ENCODE measurements at places on chromosomes 1 and 21.

GRCh38 chr1:158311066-158311465 lies 20.3 kb downstream of the CD1B start:
- no peak for DNase-seq

- DNase-seq, result no peak
These were observed 68.2 kb upstream of the BCL9 start for GRCh38 chr1:147472966-147473732.

DNA sequence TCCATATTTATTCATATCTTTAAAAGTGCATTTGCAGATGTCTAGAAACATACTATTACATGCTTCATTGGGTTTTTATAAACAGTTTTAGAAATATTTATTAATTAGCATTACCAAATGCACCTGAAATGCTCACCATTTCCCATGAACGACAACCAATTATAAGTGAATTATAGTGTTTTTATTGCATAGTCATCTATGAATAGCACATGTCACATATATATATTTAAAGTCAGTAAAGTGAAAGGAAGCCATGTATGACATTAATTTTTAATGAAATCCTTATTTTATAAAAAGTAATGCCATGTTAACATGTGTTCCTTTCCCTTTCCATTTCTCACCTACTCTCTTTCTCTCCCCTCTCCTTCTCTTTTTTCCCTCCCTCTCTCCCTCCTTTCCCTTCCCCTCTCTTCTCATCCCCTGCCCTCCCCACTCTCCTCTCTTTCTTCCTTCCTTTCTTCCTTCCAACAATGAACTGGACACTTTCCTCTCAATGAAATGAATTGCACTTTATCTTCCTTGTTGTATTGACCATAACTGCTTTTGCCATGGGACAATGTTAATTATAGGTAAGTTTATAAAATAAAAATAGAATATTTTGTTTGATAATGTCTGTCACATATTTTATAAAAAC lies 179.3 kb downstream of the NCAM2 start:
- DNase-seq, result no peak

- DNase-seq, result no peak
These were observed 1.4 kb upstream of the EVI5 start for GRCh38 chr1:92786111-92786901.

DNA sequence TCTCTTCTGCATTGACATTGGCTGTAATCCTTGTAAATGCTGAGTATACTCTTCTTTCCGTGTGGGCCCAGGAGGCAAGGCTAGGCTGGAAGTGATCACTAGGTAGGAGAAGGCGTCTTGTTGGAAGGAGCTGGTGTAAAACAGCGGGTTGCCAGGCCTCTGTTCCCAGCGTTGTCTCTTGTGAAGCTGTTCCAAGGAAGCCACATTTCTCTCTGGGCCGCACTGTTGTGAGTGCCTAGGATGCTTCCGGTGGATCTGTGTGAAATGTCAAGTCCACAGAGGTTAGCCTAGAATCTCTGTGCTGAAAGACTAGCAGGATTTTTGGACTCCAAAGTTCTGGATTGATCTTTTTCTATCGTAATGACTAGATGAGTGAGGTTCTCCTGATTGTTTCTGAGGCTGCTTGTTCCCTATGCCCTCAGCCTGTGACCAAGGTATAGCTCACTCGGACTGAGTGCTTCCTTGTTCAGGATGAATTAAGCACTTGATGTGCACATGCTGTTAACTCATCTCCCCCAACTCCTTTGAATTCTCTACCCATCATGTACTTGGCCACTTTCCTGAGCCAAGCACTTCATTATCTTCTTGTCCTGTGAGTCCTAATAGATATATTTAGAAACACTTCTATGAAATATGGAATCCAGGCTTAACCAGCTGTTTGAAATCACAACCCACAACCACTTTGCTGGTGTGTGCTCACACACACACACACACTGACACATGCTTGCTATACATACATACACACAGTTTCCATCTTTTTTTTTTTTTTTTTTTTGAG lies 63.3 kb downstream of the PBX1 start:
- DNase-seq, result no peak

GRCh38 chr1:17579951-17580939 lies 40.7 kb downstream of the ARHGEF10L start:
- DNase-seq, result no peak

DNA sequence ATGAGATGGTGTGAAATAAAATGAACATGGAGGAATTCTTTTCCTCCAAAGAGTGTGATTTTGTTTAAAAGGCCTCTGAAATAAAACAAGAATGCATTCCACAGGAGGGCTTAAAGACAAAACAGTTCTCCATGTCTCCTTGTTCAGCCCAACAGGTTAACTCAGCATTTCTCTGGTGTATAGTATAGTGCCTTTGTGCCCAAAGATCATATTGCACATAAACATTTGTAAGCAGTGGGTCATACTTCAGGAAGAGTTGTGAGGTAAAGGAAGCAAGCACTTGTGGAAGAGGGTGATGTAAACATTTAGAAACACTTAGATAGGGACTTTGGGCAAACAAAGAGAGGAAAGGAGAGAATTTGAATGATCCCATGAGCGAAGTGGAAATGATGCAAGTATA lies 433.9 kb downstream of the SIPA1L2 start:
- DNase-seq, result no peak

DNA sequence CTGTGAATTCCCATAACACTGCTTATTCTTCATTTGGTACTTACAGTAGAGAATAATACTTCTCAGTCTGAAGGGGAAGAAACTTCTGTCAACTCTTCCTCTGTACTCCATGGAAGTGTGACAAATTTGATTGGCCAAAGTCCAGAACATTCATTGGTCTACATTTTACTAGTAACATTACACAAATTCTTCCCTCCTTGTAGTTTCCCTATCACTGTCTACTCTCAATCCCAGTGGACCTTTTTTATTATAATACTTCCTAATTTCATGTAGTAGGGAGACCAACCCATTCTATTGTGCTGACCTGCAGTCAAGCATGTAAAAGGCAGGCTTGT lies 74.7 kb downstream of the ALG6 start:
- no peak for DNase-seq

- DNase-seq, result no peak
These were observed 10.9 kb downstream of the PCSK9 start for GRCh38 chr1:55050283-55050682.

DNA sequence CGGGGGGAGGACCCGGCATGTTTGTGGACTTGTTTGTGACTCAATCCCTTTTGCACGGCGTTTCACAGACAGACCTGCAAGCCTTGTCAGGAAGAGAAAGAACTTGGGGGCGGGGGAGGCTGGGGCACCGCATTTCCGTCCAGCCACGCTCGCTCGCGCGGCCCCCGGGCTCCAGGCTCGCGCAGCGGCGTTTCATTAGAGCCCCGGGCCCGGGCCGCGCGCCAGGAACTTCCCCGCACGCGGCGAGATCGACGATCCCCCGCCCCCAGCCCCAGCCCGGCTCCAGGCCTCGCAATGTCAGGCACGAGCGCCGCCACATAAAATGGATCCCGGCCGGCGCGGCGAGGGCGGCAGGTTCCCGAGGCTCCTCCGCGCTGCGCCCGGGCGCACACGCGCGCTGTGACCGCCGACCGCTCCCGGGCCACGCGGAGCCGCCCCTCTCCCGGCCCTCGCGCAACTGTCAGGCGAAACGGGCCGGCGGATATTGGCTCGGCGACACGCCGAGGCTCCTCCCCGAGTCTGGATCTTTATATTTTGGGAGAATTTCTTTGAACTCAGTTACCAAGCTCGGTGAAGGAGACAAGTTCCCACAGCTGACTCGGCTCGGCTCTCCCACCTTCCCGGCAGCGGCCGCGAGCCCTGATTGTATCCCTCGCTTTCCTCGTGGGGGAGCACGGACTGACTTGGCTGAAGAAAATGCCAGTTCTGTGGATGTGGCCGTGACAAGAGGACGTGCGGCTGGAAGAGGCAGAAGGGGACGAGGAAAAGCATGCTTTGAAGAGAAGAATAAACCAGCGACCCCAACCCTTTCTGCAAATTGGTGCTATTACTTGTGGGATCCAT lies at the start of gene KIF26B:
Gene KIF26B (plus strand): TSS at position 557 of the 843 bp plus-strand sequence. CDS start 440 bp downstream, outside the sequence.
- peak; percentile 20 for DNase-seq

DNA sequence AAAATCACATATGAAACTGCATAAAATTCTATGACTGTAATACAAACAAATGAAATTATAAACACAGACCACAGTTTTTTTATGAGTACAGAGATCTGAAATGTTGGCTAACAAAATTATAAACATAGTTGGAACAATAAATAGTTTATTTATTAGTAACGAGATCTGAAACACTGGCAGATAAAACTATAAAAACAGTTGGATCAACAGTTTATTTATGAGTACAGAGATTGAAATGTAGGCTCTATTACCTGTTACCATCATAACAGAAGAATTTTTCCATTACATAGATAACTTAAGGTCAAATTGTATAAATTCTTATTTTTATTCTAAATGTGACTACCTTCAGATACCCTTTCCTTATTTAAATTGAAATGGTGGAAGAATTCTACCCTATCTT lies 14.5 kb downstream of the EYA3 start:
- no peak for DNase-seq

DNA sequence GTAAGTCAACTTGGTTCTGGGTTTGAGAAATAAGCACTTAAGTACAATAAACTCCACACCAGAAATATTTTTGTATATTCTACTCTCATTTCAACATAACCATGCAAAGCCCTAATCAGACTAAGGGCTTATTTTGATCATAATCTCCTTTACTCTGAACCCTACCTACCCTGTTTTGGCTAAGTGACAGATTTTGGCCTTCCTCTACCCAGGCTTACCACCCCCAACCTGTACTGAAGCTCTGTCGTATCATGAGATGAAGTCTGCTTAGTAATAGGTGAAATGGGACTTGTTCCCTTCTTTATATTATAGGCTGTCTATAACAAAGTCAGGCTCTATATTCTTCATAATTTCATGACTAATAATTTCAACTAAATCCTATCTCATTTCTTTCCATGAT lies 135.5 kb downstream of the RERE start:
- no peak for DNase-seq

DNA sequence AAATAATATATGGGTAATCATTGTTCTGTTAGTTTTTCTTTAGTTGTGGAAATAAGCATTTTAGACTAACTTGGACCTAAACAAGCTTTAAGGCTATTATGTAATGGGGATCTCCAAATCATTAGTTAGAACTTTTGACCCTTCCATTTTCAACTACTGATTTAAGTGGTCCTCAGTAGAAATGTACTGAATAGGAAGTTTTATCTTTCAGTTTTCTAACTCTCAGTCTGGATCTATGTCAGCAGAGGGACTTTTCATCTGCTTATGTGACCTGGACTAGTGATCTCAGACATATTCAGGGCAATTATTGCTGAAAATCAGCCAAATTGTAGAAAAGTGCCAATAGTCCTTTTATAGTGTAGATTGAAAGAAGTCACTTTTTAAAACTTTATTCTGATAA lies 56.0 kb downstream of the SASS6 start:
- DNase-seq, result no peak

DNA sequence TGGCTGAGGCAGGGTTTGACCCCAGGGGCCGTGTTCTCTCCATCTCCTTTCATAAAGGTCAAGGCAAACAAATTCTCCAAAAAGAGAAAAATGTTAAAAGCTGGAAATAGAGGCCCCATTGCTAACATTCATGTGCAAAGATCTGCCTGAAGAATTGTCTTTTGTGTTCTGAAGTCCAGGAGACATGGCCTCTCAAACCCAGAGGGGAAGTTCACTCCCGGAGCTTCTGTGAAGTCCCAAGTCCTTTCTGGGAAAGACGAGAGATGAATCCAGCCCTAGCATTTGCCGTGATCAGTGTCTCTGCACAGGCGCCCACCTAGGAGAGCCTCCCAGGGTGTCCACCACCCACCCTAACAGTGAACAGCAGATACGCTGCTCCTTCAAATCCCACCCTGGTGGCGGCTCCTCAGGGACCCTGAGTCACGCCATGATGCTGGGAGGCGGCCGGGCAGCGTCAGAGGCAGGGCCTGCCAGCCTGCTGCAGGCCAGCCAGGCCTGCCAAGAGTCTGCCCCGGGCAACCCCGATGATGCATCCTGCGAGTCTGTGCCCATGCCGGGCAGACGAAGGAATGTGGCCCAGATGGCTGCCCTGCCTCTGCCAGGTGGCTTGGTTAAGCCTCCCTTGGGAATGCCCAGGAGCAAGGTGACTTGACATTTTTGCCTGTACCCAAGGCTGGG lies 5.2 kb upstream of the C2CD2 start:
- no peak for DNase-seq

GRCh38 chr1:113859478-113860175 lies 11.9 kb downstream of the PTPN22 start:
- DNase-seq, result no peak

- DNase-seq, result no peak
These were observed 8.4 kb downstream of the S100A10 start for GRCh38 chr1:151985270-151985669.

- no peak for DNase-seq
These were observed 168.0 kb downstream of the CACNA1E start for GRCh38 chr1:181651276-181651675.

GRCh38 chr1:9595156-9595967 lies 6.7 kb downstream of the TMEM201 start:
- no peak for DNase-seq

DNA sequence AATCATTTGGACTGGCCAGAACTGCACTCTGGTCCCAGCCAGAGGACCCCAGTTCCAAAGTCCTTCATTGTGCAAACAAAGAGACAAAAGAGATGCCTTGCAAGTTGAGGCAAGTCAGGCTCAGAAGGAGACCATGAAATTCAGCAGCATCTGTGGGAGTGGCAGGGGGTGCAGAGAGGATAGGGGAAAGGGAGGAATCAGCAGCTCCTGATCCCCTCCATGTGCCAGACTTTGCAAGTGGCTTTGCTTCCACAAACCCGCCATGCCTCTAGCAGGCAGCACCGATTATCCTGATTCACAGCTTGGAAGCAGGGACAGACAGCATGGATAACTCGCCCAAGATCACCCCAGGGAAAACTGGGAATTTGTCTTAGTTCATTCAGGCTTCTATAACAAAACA lies 2.1 kb upstream of the CAPN9 start:
- no peak for DNase-seq

DNA sequence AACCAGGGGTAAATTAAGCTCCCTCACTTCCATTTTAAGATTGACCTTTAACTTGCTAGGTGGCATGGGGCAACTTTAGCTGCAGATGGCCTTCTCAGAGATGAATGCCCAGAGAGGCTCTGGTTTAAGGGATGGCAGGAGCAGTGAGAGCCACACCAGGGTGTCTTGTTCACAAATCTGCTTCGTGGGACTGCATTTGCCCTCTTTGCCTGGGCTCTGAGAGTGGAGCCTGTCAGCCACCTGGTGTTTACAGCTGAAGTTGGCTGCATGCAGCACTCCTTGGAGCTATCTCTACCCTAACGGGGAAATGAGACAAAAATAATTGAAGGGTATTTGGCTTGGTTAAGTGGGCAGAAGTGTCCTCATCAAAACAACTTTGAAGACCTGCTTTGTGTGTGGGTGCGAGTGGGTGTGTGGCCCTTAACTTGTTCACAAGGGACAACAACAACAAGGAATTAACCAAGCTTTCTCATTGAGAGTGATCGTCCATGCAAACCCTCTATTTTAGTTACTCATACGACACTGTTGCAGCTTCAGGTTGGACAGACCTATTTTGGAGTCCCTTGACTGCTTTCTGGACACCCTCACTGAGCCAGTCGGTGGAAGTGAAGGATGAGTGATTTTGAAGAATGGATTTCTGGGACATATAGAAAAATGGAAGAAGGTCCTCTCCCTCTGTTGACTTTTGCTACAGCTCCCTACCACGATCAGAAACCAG lies 29.8 kb downstream of the PGM1 start:
- DNase-seq, result no peak
